ENCODE measurements at places on chromosomes 11 and 22. TPM values are rescaled to one million over a fixed set of nuclear protein-coding genes. Genes with fewer than 3 reads are reported as not detected.

The SHANK3 gene
- not detected for polyA plus RNA-seq

DNA sequence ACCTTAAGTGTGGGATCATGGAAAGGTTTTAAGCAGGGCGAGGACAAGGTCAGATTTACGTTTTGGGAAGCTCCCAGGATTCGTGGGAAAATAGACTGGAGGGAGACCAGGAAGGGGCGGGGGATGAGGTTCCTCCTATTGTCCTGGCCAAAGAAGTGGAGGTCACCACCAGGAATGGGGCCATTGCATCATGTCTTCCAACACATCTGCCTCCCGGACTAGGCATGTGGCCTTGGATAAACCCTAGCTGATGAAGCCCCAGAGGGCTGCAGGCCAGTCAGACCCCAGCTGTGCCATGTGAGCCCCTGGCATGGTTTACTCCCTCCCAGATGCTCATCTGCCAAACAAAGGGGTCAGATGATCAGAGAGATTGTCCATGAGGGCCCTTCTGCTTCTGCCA lies 11.5 kb upstream of the YWHAH start:
- DNase-seq = no peak
- no peak overlapping the region for H3K4me3 ChIP-seq
- no peaks in the 10 kb centered on the region for H3K36me3 ChIP-seq

GRCh38 chr11:120013325-120014250 lies 124.3 kb downstream of the TRIM29 start:
- no peak overlapping the region for H3K27ac ChIP-seq
- no peak for DNase-seq
- no peak overlapping the region for H3K4me3 ChIP-seq

DNA sequence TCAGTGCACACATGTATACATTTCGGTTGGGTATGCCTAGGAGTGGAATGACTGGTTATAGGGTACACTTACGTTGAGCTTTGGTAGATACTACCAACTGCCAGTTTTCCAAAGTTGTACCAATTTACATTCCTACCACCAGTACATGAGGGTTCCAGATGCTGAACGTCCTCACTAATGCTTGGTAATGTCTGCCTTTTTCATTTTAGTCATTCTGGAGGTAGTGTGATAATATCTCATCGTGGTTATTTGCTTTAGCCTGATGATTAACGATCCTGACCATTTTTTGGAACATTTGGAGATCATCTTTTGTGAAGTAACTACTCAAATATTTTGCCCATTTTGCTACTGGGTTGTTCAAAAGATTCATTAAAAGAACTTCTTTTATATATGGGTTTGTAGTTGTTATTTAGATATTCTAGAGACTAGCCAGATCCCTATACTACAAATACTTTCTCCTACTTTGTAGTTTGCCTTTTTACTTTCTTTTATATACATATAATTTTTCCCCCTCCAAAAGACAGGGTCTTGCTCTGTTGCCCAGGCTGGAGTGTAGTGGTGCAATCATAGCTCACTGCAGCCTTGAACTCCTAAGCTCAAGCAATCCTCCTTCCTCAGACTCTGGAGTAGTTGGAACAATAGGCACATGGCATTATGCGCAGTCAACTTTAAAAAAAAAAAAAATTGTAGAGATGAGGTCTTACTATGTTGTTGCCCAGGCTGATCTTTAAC lies 62.1 kb downstream of the RBFOX2 start:
- H3K4me1 ChIP-seq = no peaks in the 10 kb centered on the region
- no peak overlapping the region for H3K27ac ChIP-seq
- no peak overlapping the region for H3K4me3 ChIP-seq
- DNase-seq = no peak
- H3K27me3 ChIP-seq = no peaks in the 10 kb centered on the region

GRCh38 chr11:27858866-27859265 lies 158.6 kb upstream of the BDNF start:
- H3K4me3 ChIP-seq = no peak overlapping the region
- no peak for DNase-seq

GRCh38 chr22:28674121-28674563 lies 5.5 kb downstream of the TTC28 start:
- no peaks in the 10 kb centered on the region for H3K36me3 ChIP-seq
- H3K4me3 ChIP-seq = no peak overlapping the region

DNA sequence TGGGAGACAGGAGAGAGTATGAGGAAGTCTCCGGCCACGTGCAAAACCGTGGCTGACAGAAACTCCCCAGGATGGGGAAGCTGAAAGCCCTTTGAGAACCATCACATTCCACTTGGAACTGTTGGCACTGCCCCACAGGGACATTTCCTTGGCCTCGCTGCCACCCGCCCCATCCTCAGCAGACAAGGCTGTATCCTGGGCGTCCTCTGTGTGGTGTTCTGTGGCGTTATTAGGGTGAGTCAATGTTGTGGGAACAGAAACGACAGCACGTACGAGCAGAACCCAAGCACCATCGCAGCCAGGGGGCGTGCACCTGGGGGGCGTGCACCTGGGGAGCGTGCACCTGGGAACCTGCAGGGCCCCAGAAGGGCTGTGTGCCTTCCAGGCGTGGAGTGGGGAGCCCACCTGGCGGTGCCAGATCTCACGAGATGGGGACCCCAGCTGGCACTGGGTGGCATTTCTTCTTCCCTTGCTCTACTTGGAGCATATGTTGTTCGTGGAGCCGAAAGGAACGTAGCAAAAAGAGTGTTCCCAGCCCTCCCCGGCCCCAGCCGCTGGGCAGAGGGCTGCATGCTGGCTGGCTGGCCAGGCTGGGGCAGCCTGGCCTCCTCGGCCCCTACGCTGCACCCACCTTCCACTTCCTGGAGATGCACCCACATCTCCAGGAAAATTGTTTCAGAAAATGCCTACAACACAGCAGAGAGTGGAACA lies 35.4 kb downstream of the NFAM1 start:
- no peak for DNase-seq
- no peaks in the 10 kb centered on the region for H3K27me3 ChIP-seq
- H3K4me1 ChIP-seq = no peaks in the 10 kb centered on the region
- H3K27ac ChIP-seq = no peak overlapping the region
- no peaks in the 10 kb centered on the region for H3K36me3 ChIP-seq

The HBE1 gene
- not detected for polyA plus RNA-seq

DNA sequence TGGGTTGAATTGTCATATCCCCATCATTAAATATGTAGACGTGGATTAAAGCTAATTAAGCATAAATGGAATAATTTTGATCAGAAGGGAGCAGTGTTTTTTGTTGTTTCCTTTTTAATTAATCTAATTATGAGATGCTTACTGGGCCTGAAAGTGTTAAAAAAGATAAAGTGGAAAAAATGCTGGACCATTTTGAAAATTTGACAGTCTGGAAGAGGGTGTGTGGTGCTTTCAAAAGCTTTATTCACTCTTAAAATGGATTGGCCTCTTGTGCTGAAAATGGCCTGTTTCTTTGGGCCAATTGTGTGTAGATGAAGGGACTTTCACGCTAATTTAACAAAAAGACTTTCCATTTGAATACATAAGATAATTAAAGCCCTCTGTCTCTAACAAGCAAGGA lies 1.8 kb downstream of the TNRC6B start:
- DNase-seq = no peak
- peak overlapping the region; percentile 72 for H3K4me3 ChIP-seq
- peaks cover 35% of the 10 kb centered on the region for H3K4me1 ChIP-seq
- H3K27ac ChIP-seq = peak overlapping the region; percentile 71
- no peaks in the 10 kb centered on the region for H3K27me3 ChIP-seq
- H3K36me3 ChIP-seq = no peaks in the 10 kb centered on the region

The MS4A6A gene
- polyA plus RNA-seq = 0.82 TPM

The LRP4 gene
- not detected for polyA plus RNA-seq

- H3K27ac ChIP-seq = no peak overlapping the region
- no peaks in the 10 kb centered on the region for H3K27me3 ChIP-seq
- no peak for DNase-seq
- no peaks in the 10 kb centered on the region for H3K4me1 ChIP-seq
- peaks cover 35% of the 10 kb centered on the region for H3K36me3 ChIP-seq
These were observed 12.1 kb downstream of the HPS4 start for GRCh38 chr22:26471522-26471921.
